Left ventricle myocardium superior (tissue), 1 donor: ENCODE measurements at places on chromosomes 16 and 17. TPM values are rescaled to one million over a fixed set of nuclear protein-coding genes. Genes with fewer than 3 reads are reported as not detected.

GRCh38 chr17:30256756-30257506 is 21.4 kb upstream of the SLC6A4 start:
- no peak for DNase-seq

DNA sequence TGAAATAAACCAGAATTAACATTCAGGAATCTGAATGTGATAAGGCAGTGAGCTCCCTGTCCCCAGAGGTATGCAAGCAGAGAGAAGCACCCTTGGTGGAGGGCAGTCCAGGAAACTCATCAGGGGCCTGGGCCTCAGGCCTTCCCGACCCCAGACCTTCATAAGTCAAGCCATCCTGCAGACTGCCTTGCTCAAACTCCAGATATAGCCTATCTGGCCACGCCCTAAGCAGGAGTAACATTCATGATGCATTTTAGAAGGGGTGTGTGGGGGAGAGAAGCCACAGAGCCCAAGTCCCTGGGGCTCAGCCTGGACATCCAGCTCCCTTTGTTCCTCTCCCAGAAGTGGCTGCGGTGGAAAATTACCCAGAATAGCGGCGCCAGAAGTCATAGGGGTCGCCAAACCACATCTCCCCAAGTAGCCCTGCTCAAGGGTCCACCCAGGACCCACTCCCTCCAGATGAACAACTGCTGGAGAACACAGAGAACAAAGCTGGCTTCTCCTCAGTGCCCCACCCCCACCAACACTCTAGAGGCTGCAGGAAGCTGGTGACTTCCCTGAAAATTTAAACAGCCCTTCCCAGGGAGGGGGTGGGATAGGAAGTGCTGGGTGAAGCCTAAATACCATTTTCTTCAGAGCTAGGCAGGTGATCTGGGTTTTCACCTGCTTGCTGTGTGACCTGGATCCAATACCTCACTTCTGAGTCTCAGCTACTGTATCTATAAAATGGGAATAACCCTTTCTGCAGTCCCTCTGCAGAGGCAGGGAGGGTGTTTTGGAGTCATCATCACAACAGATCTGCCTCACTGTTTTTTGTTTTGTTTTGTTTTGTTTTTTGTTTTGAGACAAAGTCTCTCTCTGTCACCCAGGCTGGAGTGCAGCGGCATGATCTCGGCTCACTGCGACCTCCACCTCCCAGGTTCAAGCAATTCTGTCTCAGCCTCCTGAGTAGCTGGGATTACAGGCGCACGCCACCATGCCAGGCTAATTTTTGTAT is 1.5 kb upstream of the SREBF1 start:
- DNase-seq = peak; percentile 70

- peak; percentile 90 for DNase-seq
Observed at GRCh38 chr16:89909777-89910716, 8.6 kb upstream of the MC1R start.

GRCh38 chr17:45413498-45413923 is 19.2 kb downstream of the ARHGAP27 start:
- DNase-seq = peak; percentile 66

- peak; percentile 66 for DNase-seq
Observed at GRCh38 chr16:3157229-3158025, 22.6 kb downstream of the ZNF213 start.

DNA sequence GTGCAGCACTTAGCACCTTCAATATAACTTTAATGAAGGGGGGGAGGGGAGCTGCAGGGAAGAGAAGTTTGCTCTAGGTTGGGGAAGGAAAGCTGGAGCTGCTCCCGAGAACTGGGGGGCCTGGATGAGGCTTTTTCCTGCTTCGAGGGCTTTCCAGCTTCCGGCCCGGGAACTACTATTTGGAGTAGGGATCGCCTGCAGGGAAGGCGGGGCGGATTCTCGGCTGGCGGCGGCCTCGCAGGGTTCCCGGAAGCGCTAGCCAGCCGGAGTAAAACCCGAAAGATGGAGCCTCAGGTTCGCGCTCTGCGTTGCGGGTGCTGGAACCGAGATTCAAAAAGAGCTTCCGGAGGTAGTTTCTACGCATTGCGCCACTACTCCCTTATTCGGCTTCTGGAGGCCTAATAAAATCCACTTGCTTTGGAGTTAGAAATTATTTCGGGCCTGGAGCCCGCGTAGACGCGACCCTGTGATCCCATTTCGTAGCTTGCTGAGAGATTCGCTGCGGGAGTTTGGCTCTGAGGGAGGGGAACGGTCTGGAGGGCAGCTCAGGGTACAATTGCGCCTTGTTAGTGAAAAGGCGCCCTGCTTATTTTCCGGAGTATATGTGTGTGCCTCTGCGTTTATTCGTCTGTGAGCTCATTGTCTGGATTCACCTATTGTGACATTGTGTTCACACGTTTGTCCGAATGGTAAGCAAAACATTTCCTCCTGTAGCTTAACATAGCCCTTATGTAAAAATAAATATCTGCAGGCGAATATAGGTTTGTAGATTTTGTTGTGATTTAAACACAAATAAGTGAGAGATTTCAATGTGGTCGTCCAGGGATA is 652 bp downstream of the PRAC2 start:
- DNase-seq = no peak

Gene ACSM2A
- total RNA-seq = not detected

Gene HYDIN
- total RNA-seq = 0.82 TPM

Gene ZNF747
- 9.0 TPM for total RNA-seq

Gene GAS2L2
- 0.27 TPM for total RNA-seq

Gene CD79B
- 5.7 TPM for total RNA-seq

Gene KCNJ16
- not detected for total RNA-seq
